ENCODE measurements at places on chromosomes 7 and 10.

DNA sequence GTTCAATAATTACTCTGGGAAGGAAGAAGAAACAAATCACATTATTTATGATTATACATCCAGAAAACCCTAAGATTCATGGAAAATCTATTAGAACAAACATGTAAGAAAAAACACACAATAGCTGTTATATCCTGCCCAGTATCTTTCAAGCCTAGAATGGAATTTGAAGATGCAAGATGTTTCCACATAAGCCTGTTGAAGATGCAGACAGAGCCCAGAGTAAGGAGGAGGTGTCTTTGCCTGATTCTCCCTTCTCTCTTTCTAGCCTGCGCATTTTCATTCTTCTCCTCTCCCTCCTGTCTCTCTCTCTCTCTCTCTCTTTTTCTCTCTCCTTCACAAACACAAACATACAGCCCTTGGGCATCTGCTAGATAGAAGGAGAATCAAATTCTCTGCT is 170.1 kb upstream of the INHBA start:
- no peak for DNase-seq

DNA sequence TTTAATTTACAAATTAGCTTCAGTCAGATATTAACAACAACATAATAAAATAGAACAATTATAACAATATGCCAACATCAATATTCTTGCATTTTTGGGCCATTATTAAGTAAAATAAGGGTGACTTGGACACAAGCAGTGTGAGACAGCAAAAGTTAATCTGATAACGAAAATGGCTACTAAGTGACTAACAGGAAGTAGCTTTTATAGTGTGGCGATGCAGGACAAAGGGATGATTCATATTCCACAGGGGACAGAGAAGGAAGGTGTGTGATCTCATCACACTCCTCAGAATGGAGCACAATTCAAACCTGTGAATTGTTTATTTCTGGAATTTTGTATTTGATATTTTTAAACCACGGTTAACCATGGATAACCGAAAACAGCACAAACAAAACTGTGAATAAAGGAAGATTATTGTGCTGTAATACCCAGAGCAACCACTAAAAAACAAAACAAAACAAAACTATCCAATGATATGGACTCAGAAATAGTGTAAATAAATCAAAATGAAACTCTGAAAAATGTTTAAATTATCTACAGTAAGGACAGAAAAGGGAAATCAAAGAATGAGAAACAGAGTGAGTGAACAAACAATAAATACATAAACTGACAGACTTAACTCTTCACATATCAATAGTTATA is 66.9 kb upstream of the TFEC start:
- no peak for DNase-seq

- DNase-seq = no peak
Measured at GRCh38 chr10:2414039-2414438, 653.3 kb upstream of the PFKP start.

DNA sequence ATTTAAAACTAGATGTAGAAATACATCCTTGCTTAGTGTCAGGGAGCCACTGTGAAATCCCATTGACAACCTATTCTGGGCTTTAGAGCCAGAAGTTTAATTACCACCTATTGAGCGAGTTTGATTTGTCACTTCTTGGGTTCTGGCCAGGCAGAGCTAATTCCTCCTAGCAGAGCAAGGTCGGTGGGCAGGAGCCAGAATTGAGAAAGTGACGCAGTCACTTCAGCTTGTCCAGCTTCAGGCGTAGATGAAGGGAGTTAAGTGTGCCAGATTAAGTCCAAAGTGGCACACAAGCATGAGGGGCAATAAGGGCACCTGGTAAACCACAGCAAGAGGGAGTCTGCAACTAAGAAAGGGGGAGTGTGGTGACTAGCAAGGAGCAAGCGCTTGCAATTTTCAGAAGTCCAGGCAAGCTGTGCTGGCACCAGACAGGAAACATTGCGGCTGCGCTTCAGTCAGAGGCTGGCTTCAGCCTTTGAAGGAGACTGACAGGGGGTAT is 119.4 kb downstream of the ST7 start:
- DNase-seq = no peak

GRCh38 chr7:41197769-41198168 is 505.1 kb downstream of the INHBA start:
- no peak for DNase-seq

GRCh38 chr10:80205477-80206276 is at the start of gene ANXA11:
ANXA11 (minus strand) TSS chr10:80205537; CDS start chr10:80172861, 32,676 bp downstream.
- no peak for DNase-seq

DNA sequence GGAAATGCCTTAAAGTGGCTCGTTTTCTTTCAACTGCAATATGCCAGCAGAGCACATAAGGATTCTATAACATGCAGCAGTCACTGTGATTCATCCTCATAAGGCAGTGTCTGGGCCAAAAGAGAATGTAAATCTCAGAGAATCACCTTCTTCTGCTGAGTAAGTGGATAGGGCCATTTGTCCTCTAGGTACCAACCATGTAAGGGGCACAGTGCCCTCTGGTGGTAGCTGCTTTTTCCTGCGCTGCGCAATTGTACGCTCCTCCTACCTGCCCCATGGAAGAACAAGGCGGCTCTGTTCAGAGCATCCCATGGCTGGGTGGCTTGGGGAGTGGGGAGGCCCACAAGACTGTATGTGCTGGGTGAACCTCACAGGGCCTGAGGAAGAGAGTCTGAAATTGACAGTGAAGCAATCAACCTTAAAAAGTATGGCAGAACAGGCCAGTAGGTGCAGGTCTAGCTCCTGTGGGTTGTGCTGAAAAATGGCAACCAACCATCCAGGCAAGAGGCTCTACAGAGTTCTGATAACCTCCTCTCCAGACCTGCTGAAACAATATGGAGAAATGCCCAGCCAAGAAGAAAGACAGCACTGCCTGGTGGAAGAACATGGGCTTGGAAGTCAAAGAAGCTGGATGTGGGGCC is 78.6 kb upstream of the C10orf90 start:
- peak; percentile 20 for DNase-seq

GRCh38 chr10:36089790-36090440 is 447.8 kb upstream of the FZD8 start:
- no peak for DNase-seq

DNA sequence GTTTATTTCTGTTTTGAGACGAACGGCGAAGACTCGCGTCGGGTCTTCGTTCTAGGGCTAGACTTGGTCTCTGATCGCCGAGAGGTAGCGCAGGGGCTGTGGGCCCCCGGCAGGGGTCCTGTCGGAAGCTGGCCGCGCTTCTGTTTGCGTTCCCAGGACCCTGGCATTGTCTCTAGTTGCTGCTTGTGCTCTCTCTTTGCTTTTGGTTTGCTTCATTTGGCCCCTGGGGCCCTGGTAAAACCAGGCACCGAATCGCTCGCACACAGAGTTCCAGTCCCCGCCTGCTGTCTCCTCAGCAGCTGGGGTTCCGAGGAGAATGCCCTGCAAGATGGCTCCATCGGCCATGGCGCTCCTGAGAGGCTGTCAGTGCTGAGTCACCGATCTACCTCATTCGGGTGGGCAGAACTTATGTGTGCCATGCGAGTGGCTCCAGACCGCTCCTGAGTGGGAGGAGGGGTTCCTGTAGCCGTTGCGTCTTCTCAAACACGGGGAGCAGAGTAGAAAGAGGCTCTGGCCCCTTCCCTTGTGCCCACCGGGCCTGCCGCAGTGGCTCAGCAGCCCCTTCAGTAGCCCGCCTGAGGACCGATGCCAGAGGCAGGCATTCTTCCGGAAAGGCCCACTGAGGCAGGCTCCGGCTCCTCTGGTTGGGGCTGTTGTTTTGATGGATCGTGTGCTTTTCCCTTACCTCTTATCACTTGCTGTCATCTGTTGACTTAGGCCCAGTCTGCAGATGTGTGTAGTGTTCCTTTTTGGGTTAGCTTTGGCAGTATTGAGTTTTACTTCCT is 826 bp downstream of the CHPF2 start:
- DNase-seq = peak; percentile 51

GRCh38 chr10:122504610-122504950 is 43.2 kb downstream of the HTRA1 start:
- DNase-seq = peak; percentile 30

DNA sequence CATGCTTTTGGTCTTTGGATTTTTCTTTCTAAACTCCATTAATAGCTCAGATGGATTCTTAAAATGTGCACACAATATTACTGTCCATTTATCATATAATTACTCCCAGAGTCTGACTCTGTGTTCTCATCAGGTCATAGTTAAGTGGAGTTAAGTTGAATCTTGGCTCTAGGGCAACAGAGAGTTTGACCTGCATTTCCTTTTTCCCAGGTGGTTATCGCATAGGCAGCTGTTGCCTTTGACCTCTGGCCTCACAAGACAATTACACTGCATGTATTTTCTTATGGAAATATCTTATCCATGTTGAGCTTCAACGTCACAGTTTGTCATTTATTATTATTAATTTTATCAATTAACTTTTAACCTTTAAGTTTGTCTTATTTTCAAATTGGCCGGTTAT is 237.5 kb upstream of the HGF start:
- DNase-seq = no peak

- no peak for DNase-seq
Measured at GRCh38 chr7:1924258-1924817, 254.3 kb downstream of the ELFN1 start.

- DNase-seq = no peak
Measured at GRCh38 chr10:129094233-129094632, 372.8 kb upstream of the MGMT start.

- DNase-seq = no peak
Measured at GRCh38 chr7:155193716-155194115, 104.0 kb upstream of the INSIG1 start.

GRCh38 chr7:133484086-133484485 is 231.2 kb downstream of the EXOC4 start:
- no peak for DNase-seq

DNA sequence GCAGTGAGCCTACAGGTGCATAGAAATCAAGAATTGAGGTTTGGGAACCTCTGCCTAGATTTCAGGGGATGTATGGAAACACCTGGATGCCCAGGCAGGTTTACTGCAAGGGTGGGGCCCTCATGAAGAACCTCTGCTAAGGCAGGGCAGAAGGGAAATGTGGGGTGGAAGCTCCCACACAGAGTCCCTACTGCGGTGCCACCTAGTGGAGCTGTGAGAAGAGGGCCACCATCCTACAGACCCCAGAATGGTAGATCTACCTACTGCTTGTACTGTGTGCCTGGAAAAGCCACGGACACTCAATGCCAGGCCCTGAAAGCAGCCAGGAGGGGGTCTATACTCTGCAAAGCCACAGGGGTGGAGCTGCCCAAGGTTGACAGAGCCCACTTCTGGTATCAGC is 533.5 kb downstream of the GPAM start:
- no peak for DNase-seq

GRCh38 chr7:127047521-127047920 is 205.2 kb downstream of the GRM8 start:
- no peak for DNase-seq

- no peak for DNase-seq
Measured at GRCh38 chr7:50266635-50267386, 37.7 kb upstream of the IKZF1 start.

GRCh38 chr10:50610368-50610767 is 13.4 kb downstream of the SGMS1 start:
- no peak for DNase-seq

GRCh38 chr7:103996639-103997038 is 7.2 kb upstream of the RELN start:
- DNase-seq = no peak
